ENCODE measurements at places on chromosomes 16 and 17.
A peak's percentile ranks its signal among the peaks of the same experiment; 100 is the strongest.

DNA sequence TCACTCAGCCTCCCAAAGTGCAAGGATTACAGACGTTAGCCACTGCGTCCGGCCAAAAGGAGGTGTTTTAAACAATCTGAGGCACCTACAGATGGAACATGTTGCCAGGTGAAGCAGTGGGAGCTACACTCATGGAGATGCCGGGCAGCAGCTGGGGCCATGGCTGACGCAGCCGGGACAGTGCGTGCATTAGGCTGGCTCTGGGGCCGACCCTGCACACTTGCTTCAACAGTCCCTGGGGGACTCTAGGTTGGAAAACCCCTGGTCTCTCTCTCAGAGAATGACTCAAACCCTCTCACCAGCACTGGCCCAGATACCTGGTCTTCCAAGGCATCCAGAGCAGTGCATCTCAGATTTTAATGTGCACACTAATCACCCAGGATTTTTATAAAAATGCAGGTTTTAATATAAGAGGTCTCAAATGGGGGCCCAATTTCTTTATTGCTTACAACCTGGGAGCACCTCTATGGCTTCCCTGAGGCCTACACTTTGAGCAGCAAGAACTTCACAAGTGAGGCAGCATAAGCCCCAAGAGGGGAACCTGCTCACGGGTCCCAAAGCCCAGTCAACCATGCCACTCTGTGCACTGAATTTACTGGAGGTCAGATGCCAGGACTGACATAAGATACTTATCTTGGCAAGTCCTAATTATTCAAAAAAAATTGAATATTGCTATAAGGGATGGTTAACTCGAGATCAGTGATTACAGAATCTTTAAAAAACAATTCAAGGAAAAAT, 70.8 kb upstream of the TRAP1 start:
- DNase-seq, result no peak

- DNase-seq, result no peak
Observed at GRCh38 chr17:13001991-13002615, 15.7 kb downstream of the ELAC2 start.

DNA sequence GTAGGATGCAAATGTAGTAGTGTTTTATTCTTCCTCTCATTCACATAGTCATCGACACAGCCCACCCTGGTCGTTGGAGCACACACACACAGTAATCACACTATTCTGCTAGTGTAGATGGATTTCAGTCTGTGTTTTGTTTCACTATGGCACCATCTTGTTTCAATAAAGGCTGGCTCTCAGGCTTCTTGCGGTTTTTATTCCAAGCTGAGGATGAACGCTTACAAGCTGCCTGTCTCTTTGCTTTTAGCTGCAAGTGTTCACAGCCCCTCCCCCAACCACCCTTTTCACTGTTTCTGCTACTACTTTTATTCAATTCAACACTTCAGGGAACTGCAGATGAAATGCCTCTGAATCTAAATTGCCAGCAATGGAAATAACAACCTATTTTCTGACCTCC, 140.9 kb upstream of the PMFBP1 start:
- no peak for DNase-seq

- DNase-seq, result no peak
Observed at GRCh38 chr16:67731071-67731752, 12.1 kb upstream of the GFOD2 start.

- DNase-seq, result no peak
Observed at GRCh38 chr16:53968454-53968853, 264.5 kb downstream of the FTO start.

- DNase-seq, result no peak
Observed at GRCh38 chr17:83199500-83200201, 120.2 kb downstream of the METRNL start.

GRCh38 chr17:41957869-41958439, 8.6 kb upstream of the CNP start:
- no peak for DNase-seq

DNA sequence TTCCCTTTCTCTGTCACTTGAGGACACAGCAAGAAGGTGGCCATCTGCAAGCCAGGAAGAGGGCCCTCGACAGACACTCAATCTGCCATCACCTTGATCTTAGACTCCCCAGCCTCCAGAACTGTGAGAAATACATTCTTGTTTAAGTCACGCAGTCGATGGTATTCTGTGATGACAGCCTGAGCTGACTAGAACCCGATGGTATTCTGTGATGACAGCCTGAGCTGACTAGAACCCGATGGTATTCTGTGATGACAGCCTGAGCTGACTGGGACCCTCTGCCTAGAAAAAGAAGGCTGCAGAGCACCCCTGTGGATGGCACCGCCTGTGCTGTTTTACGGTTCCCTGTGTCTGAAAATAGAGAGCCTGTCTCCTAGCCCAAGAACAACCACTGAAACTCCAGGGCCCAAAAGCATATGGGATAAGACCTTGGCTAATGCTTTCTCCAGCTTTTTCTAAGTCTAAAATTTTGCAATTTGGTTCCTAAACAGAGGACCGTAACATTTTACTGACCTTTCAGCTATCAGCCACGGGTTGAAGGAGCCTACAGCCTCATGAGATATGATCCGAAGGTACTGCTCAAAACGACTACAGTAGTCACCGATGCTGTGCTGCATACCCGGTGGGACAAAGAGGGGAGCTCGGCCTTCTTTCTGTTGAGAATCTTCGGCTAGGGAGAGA, 33.1 kb upstream of the PITPNM3 start:
- DNase-seq, result no peak

DNA sequence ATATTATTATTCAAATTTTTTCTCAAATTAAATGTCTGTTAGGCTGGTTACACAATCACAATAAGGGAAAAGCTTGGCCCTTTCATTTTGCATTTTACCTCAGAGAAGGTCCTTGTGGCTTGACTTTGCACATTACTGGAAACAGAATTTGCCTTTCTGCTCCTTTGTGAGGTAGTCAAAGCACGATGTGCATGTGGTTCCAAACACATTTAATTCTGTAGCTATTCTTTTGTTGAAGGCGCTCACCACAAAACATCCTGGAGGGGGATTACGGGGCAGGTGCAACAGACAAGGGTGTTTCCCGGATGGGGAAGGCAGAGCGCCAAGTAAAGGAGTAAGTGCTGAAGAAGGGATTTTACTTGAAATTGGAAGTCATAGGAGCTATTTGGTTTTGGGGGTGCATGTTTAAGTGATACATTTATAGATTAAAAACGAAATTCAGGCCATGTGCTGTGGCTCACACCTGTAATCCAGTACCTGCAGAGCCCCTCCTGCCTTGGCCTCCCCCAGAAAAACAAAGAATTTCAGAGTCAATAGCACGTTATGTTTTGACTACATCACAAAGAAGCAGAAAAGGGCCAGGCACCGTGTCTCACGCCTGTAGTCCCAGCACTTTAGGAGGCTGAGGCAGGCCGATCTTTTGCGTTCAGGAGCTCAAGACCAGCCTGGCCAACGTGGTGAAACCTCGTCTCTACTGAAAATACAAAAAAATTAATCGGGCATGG, 31.2 kb upstream of the TENT4B start:
- DNase-seq, result peak; percentile 63

GRCh38 chr16:12311877-12312276, 335.3 kb downstream of the SNX29 start:
- no peak for DNase-seq

DNA sequence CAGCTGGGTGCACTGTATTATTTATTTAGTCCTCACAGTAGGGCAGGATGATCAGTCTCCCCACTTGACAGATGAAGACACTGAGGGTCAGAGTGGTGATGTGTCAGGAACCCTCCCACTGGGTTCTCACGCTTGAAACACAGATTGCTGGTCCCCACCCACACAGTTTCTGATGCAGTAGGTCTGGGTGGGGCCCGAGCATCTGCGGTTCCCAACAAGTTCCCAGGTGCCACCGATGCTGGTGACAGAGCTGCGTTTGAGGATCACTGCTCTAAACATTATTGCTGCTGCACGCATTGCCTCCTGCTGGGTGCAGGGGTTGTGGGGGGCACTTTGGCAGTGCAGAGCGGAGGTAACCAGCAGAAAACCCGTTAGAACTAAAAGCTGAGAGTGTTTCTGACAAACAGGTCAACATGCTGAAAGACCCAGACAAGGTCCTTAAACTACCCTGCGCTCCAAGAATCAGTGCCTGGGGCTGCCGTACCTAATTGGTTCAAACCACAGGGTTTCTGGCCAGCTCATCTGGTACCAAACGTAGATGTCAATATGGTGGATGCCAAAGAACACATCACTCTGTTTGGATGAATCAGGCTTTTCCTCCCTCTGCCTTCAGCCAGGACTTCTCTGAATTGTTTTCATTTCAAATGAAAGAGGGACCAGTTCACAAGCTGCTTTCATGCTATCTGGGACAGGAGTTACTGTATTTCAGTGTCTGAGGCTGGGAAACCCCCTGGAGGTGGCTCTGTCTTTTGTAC, 76.0 kb downstream of the ABCC1 start:
- peak; percentile 41 for DNase-seq

GRCh38 chr17:32719689-32720088, 157.2 kb downstream of the MYO1D start:
- DNase-seq, result no peak

- no peak for DNase-seq
Observed at GRCh38 chr16:88610080-88610479, 28.3 kb upstream of the IL17C start.

- no peak for DNase-seq
Observed at GRCh38 chr17:69870091-69870530, 204.9 kb upstream of the KCNJ16 start.

- DNase-seq, result no peak
Observed at GRCh38 chr16:59249011-59249410, 514.9 kb upstream of the GOT2 start.

- DNase-seq, result no peak
Observed at GRCh38 chr17:38328620-38329019, 15.1 kb downstream of the GPR179 start.

- no peak for DNase-seq
Observed at GRCh38 chr16:70550082-70550481, 26.5 kb downstream of the SF3B3 start.

- no peak for DNase-seq
Observed at GRCh38 chr16:52545222-52545897, 1.6 kb downstream of the TOX3 start.

DNA sequence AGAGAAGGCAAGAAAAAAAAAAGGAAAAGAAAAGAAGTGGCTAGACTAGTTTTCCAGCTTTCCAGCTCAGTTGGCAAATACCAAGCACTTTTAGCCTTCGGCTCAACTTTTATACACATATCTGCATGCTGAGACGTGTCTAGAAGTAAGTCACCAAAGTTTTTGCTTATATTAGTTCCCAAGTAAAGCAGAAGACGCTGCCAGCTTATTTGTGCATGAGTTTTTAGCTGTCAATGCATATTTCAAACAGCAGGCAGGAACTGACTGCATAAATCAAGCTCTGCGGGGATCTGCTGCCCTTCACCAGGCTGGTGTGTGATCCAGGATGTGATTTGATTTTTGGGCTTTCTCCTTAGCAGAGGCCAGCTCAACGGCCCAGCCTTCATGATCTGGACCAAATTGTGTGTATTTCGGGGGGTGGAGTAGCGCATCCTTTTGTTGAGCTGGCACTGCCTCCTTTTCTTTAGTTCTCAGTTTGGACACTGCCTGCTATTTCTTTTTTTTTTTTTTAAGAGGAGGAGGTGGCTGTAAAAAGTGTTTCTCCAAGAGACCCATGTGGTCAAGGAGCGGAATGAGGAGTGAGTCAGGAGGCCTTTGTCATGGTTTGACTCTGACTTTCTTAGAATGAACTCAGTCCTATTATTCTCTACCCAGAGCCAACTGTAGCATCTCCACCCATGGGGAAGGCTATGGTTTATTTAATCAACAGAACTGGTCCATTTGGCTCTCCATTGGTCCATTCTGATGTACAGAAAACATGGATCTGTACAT, 162.6 kb upstream of the XYLT1 start:
- DNase-seq, result no peak

- no peak for DNase-seq
Observed at GRCh38 chr17:79412110-79412509, 198.7 kb downstream of the RBFOX3 start.

Measured in CD4-positive, CD25-positive, alpha-beta regulatory T cell (primary cell).